ENCODE measurements at places on chromosomes 2 and 18. TPM values are rescaled to one million over a fixed set of nuclear protein-coding genes. Genes with fewer than 3 reads are reported as not detected.

ALPI gene
- total RNA-seq = not detected

TLX2 gene
- not detected for total RNA-seq

SERPINB10 gene
- 0.04 TPM for total RNA-seq

ZNF396 gene
- 1.3 TPM for total RNA-seq

CIB4 gene
- total RNA-seq = not detected

AQP12A gene
- not detected for total RNA-seq
